ENCODE measurements at places on chromosomes 6 and 20.

GRCh38 chr6:53059648-53060589, 5.3 kb upstream of the FBXO9 start:
- no peak for DNase-seq

DNA sequence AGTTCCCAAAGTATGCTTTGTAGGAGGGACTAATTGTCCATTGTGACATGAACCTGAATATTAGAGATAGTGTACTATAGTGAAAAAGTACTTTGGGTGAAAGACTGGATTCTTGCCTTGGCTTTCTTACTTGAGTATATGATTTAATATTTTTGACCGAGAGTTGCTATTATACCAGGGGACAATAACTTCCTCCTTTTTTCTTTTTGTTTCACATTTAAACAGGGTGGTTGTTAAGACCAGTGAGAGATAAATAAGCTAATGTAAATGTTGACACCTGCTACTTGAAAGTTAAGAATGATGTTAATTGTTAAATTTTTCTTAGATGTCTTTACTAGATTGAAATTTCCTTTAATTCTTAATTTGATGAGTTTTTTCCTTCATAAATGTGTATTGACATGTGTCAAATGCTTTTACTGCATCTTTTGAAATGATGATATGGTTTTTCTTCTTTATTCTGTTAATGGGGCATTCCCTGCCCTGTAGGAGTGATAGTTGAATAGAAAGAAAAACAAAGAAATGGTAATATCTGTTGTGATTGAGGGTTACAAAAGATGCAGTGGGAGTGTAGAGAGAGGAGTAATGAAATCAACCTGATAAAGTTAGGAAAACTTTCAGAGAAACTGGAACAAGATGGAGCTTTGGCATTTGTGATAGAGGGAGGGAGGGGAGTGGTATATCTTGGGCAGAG, 48.4 kb downstream of the ZFAND3 start:
- DNase-seq = no peak

DNA sequence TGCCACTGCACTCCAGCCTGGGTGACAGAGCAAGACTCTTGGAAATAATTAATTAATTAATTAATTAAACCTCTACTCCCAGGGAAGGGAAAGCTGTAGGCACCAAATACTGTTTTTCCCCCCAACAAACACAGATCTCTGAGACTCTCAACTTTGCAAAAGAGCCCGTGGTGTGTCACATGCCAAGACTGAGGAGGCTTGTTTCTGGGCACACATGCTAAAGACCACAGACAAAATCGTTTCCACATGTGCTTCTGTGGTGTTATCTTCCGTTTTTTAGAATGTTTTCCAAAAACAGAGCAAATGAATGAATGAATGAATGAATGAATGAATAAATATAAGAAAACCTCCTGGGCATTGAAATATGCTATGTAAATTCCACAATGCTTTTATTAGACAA, 55.6 kb upstream of the ATXN1 start:
- DNase-seq = no peak

- no peak for DNase-seq
Measured at GRCh38 chr6:71482742-71483141, 194.1 kb downstream of the OGFRL1 start.

GRCh38 chr6:26268659-26269402, 96.2 kb upstream of the BTN3A2 start:
- no peak for DNase-seq

DNA sequence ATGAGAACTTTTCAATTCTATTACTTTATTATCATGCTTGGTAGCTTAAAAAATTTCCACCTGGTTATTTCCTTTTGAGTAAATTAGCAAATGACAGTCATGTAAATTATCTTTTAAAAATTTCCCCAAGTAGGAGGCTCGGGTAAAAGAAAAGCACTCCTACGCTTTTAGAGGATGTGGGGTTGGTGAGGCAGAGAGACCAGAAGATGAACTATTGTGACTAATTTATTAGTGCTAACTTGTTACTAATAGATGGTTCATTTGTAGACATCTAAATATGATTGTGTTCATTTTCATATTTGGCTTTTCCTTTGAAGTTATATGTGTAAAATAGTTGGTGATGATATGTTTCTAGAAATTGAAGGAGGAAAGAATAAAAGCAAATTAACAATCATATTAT, 27.0 kb downstream of the ZNF292 start:
- DNase-seq = no peak
